ENCODE measurements at places on chromosomes 16 and 17. TPM values are rescaled to one million over a fixed set of nuclear protein-coding genes. Genes with fewer than 3 reads are reported as not detected.
A peak's percentile ranks its signal among the peaks of the same experiment; 100 is the strongest.

- no peaks in the 10 kb centered on the region for H3K4me1 ChIP-seq
- H3K36me3 ChIP-seq = no peaks in the 10 kb centered on the region
- no peak overlapping the region for H3K27ac ChIP-seq
- H3K4me3 ChIP-seq = no peak overlapping the region
- no peak for DNase-seq
Measured at GRCh38 chr16:9351440-9351839, 260.0 kb downstream of the HAPSTR1 start.

GRCh38 chr16:53456625-53457024, 22.4 kb downstream of the RBL2 start:
- peaks cover 86% of the 10 kb centered on the region for H3K4me1 ChIP-seq
- peak; percentile 69 for DNase-seq
- H3K27ac ChIP-seq = peak overlapping the region; percentile 94
- H3K4me3 ChIP-seq = peak overlapping the region; percentile 78
- no peaks in the 10 kb centered on the region for H3K27me3 ChIP-seq

The CFAP97D1 gene
- total RNA-seq = not detected

- H3K27me3 ChIP-seq = no peaks in the 10 kb centered on the region
- no peak overlapping the region for H3K27ac ChIP-seq
- no peaks in the 10 kb centered on the region for H3K4me1 ChIP-seq
- DNase-seq = no peak
- H3K36me3 ChIP-seq = no peaks in the 10 kb centered on the region
Measured at GRCh38 chr17:72344613-72345012, 223.8 kb downstream of the SOX9 start.

DNA sequence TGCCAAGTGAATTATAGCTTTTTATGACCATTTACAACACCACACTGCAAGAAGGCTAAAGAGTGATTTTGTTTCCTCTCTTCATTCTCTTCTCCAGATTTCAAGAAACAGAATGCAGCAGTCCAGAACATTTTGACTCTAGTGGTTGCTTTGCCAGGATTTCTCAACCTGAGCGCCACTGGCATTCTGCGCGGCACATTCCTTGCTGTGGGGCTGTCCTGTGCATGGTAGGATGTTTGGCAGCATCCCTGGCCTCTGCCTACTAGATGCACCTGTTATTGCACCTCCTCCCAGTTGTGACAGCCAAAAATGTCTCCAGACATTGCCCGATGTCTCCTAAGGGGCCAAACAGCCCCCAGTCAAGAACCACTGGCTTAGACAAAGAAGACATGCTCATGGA, 25.7 kb upstream of the SLC39A11 start:
- no peak for DNase-seq
- H3K27me3 ChIP-seq = no peaks in the 10 kb centered on the region
- no peaks in the 10 kb centered on the region for H3K36me3 ChIP-seq
- no peaks in the 10 kb centered on the region for H3K4me1 ChIP-seq

The TMEM98 gene
- total RNA-seq = not detected

The ASGR1 gene
- total RNA-seq = 1.3 TPM

The IQCK gene
- total RNA-seq = 0.81 TPM

The MMP28 gene
- total RNA-seq = not detected

The HSF5 gene
- 0.08 TPM for total RNA-seq

- H3K4me3 ChIP-seq = no peak overlapping the region
- H3K4me1 ChIP-seq = no peaks in the 10 kb centered on the region
- DNase-seq = no peak
- no peak overlapping the region for H3K27ac ChIP-seq
Measured at GRCh38 chr17:67322042-67322787, 44.2 kb downstream of the PSMD12 start.

GRCh38 chr17:4534515-4534914, 20.7 kb downstream of the MYBBP1A start:
- no peak overlapping the region for H3K4me3 ChIP-seq
- peaks cover 14% of the 10 kb centered on the region for H3K4me1 ChIP-seq
- H3K27me3 ChIP-seq = peaks cover 4% of the 10 kb centered on the region
- H3K27ac ChIP-seq = no peak overlapping the region

The GNG13 gene
- not detected for total RNA-seq

The MAF gene
- total RNA-seq = 4.6 TPM

GRCh38 chr17:72682605-72683004, 409.9 kb downstream of the SLC39A11 start:
- peaks cover 2% of the 10 kb centered on the region for H3K36me3 ChIP-seq
- DNase-seq = no peak
- no peaks in the 10 kb centered on the region for H3K27me3 ChIP-seq
- H3K27ac ChIP-seq = no peak overlapping the region

DNA sequence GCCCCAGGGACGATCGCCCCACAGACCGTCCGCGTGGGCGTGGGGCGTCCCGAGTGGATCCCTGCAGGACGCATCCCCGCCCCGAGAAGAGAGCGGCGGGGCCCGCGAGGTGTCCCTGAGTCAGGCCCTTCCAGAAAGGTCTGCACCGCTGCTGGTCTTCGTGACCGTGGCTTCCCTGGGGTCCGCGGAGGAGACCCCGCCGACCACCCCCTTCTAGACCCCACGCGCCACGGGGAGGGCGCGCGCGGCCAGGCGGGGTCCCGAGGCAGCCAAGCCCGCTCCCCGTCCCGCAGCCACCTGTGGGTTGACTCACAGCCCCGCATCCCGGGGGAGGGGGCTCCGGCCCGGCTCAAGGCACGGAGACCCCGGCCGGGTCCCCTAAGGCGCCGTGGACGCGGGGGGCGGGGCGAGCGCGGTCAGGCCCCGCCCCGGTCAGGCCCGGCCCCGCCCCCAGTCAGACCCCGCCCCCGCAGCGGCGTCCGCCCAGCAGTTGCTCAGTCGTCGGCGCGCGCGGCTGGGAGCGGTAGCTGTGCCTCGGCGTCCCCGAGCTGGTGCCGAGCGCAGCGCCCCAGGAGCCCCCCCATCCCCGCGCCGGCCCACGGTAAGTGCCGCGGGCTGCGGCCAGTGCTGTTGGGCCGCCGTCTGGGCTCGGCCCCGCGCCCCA, at the start of gene BAIAP3:
TSS of gene BAIAP3 (plus strand) at position 497 of the 664 bp plus-strand sequence. CDS start 4,905 bp downstream, outside the sequence.
- no peak within 1 kb of the TSS for H3K27ac ChIP-seq
- H3K27me3 ChIP-seq = peaks cover 30% of the 10 kb centered on the region
- peak; percentile 60 for DNase-seq

All from activated CD8-positive, alpha-beta T cell treated with anti-CD3 and anti-CD28 coated beads, Interleukin-2, amount 10 ng/mL, durations not matched to agents 7 days and 5 days (primary cell).